ENCODE measurements at places on chromosomes 12 and 14.

GRCh38 chr14:54420478-54421142 is 20.6 kb downstream of the CNIH1 start:
- no peak for DNase-seq

DNA sequence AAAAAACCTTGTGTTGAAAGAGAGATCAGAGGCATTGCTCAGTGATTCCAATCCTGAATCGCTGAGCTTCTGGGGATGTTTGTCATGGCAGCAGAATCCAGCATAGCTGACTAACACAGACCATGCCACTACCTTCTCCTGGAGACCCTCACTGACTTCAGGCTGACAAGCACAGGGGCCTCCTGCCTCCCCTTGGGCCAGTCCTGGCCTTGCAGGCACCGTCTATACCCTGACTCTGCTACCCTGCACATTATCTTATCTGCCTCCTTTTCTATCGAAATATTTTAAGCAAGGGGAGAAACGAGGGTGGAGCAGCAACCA is 139.8 kb downstream of the KIF26A start:
- DNase-seq: no peak

DNA sequence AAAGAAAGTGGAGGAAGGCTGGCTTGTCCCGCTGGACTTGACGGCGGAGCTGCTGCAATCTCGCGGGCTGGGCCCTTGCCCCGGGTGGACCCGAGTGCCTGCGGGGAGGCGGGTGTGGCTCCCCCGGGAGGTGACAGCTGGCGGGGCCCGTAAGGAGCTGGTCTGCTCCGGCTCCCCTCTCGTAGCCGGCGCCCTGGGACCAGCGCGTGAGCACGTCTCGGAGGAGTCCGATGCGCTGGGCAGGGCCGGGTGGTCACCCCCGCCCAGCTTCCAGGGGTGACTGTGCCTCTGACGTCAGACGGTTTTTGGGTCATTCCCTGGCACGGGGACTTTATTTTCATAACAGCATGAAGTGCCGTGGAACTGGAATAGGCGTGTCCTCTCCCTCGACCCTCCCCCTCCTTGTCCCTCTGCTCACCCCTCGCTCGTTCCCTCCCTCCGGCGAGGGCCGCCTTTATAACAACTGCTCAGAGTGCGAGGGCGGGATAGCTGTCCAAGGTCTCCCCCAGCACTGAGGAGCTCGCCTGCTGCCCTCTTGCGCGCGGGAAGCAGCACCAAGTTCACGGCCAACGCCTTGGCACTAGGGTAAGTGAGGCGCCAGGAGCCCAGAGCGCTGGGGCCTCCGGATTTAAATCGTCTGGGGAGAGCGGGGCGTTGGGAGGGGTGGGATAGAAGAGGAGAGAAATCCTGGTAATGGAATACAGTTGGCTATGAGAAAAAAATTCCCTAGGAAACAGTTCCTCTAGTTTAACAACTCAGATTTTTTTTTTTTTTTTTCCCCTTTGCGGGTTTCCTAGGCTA is at the start of gene GPRC5A:
Gene GPRC5A, plus strand, starts transcription at position 483 of the 801 bp plus-strand sequence. CDS start 16,688 bp downstream, outside the sequence.
- peak; percentile 34 for DNase-seq

DNA sequence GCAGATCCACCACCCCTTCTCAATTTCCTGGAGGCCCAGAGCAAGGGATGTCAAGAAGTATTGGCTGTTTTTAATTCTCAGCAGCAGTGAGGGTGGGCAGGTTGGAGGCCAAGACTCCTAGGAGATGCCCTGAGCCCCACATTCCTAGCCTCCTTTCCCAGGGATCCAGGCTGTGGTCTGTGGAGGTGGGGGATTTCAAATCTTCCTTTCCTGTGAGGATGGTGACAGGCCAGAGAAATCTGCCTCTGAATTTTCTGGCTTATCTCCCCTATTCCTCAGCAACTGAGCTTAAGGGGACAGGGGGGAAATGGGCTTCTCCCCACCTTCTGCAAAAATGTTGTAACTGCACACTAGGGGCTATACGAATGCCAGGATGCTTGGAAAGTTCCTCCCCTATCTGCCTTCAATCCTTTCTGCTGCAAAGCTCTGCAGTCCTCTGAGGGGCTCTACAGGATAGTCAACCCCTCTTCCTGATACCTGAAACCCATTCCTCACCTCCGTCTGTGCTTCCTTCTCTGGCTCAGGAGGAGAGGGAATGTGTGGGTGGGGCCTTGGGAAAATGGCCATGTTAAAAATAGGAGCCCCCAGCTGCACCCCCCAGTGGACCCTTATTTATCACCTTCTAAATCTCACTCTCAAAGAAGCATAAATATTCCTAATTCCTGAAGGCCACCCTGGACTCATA is 6.6 kb downstream of the GPR84 start:
- no peak for DNase-seq

GRCh38 chr12:107474639-107475539 is 210.7 kb upstream of the PWP1 start:
- DNase-seq: no peak

DNA sequence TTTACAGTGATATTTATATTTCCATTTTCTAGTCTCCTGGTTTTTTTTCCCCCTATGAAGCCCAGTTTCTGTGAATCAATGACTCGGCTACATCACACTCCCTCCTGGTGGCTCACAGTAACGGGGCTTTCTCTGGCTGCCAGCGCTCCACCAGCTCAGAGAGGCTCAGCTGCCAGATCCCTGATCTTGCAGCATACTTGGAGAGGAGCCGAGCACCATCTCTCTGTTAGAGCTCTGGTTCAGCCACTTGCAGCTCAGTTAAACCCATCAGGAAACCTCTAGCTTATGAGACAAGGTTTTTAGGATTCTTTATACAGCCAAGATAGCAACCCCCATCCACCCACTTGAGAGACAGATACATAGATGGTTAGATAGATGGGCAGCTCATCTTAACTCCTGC is 74.6 kb downstream of the CIT start:
- DNase-seq: no peak

DNA sequence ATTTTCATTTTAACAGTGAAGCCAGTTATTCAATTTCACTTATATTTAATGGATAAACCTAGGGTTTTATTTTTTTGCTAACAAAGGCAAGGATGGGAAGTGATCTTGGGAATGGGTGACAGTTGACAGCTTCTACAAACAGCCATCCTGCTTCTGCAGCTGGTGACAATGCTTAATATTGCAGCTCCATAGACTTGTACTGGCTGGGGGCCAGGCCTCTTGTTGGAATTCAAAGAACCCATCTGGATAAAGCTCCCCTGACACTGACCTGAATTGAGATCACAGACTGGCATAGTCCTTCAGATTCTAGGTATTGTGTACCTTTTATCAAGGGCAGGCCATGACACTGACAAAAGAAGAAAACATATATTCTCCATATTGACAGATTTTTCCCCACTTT is 664.6 kb upstream of the FOXG1 start:
- no peak for DNase-seq

- DNase-seq: no peak
These were observed 70.2 kb downstream of the SCN8A start for GRCh38 chr12:51661199-51661598.

GRCh38 chr12:28130234-28130624 is 60.0 kb upstream of the CCDC91 start:
- no peak for DNase-seq

DNA sequence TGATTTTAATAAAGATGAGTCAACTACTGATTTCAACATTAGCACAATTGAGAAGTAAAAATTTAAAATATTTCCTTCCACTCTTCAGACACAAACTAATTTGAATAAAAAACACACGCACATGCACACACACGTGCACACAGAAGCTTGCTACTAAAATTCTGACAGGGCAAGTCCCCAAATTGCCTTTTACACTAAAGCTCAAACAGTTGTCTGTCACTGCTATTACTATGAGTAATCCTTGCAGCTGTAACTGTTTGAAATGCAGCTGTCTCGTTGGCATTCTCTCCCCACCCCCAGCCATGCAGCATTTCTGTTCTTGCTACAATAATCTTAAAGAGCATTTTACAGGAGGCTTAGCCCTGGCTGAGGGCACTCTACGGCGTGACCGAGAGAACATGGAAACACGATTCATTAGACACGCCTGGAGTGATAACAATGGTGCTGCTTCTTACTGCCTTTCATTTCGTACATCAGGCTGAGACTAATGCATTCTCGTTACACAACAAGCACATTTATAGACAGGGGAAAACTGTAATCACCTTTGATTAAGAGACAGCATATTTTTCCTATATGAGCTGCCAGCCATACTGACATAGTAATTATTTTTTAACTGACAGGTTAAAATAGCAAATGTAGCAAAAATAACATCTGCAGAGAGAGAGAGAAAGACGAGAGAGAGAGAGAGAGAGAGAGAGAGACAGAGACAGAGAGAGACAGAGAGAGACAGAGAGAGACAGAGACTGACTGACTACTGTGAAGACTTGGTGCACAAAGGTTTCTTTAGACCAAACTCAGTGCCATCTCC is 153.8 kb downstream of the MED13L start:
- DNase-seq: peak; percentile 35

GRCh38 chr14:101588286-101588975 is 27.1 kb downstream of the DIO3 start:
- no peak for DNase-seq

- no peak for DNase-seq
These were observed 272 bp downstream of the TBX3 start for GRCh38 chr12:114683709-114684097.

GRCh38 chr12:102740141-102740955 is 176.7 kb downstream of the PAH start:
- no peak for DNase-seq

GRCh38 chr14:29061702-29062101 is 295.1 kb downstream of the FOXG1 start:
- DNase-seq: no peak

GRCh38 chr12:96143392-96143791 is 50.8 kb upstream of the ELK3 start:
- no peak for DNase-seq

DNA sequence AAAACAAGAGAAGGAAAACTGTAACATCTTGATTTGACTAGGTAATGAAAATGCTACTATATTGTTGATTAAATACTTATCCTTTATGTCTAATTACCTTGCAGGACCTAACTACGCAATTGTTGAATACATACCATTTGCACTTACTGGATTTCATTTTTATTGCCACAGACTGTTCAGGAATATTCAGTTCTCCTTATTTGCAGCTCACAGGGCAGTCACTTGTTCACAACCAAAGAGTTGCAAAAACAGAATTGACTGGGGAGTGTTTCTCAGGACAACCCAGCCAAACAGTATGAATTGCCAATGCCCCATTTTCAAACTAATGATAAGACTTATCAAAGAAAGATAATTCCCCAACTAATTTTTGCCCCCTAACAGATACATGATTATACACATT is 49.4 kb downstream of the CIT start:
- DNase-seq: no peak

DNA sequence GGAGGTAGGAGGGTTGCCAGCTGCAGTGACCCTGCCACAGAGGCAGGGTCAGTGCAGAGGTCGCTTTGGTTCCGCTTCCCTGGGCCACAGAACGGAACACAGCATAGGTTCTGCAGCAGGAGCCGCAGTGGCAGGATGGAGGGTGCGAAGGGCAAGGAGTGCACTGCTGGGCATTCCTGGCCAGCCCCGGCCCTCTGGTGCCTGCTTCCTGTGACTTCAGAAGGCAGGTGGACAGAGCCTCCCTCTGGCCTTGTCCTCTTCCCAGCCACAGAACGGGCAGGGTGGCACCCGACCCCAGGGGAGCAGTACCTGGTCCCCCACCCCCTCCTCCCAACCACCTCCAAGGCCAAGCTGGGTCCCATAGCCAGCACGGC is 37.7 kb downstream of the SLC8B1 start:
- DNase-seq: no peak

DNA sequence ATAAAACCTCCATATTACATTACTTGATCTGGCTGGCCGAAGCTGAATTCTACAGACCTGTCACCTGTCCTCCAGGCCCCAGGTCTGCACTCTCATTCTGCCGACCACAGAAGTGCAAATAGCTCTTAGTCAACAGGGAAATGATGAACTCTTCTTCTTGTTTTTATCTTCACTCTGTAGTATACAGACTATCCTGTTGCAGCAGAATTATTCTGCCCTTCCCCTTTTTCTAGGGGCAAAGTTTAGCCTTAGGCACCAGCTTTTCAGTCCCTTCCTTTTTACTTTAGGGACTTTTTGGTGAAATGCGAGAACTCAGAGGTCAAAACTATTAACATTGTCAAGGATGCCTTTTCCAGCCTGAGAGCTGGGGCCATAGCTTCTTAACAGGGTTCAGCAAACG is 229.6 kb upstream of the EGLN3 start:
- DNase-seq: no peak

- DNase-seq: no peak
These were observed 16.2 kb downstream of the SPIC start for GRCh38 chr12:101491329-101491728.

- DNase-seq: no peak
These were observed 80.2 kb downstream of the SLC4A8 start for GRCh38 chr12:51504851-51505250.

DNA sequence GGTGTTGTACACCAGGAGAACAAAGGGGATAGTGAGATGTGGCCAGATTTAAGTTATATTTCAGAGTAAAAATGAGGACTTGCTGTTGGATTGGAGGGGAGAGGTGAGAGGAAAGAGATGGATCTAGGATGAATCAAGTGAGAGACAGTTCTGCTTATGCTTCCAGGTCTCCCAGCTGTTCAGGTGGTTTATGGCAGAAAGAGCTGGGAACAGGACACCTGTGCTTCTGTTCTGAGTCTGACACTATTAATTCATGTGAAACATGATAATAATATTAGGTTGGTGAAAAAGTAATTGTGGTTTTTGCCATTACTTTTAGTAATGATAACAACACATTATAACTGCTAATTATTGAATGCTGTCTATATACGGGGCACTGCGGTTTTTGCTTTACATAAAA is 55.7 kb downstream of the SLC15A5 start:
- DNase-seq: no peak

GRCh38 chr14:39946807-39947206 is 514.6 kb upstream of the FBXO33 start:
- no peak for DNase-seq

DNA sequence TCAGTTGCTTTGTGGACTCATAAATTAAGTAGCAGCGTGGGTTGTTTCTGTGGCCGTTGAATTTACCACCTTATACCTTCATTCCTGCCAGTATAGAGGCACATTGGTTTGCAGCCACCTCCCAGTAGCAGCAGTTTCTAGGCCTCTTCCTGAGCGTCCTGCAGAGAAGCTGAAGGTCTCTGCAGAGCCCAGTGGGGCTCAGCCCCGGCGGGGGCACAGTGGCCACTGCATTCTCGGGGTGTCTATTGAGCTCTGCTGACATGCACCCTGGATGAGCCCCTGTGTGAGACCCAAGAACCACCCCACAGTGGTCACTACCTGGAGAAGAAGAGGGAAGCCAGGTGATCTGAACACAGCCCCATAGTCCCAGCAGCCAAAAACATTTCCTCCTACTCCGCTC is 57.7 kb upstream of the DYNC1H1 start:
- no peak for DNase-seq

- no peak for DNase-seq
These were observed 21.8 kb downstream of the PLXNC1 start for GRCh38 chr12:94169966-94170689.

GRCh38 chr14:22482085-22482694 is 106.8 kb downstream of the DAD1 start:
- no peak for DNase-seq

DNA sequence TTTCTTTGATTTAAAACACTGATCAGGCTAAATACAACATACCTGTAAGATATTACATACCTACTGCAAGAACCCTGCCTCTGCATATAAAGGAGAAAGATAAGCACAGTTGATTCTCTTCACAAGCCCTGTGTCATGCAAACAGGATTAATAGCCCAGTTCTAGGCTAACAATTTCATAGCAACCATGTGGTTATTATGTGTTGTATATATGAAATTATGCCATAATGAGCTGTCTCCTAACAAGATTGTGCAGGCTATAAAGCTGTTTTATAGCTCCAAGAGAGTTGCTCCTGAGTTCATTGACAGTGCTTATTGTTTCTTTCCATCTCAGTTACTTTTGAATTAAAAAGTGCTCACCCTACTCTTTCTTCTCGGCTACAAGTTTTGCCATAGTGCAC is 609.3 kb downstream of the DIO2 start:
- DNase-seq: no peak

Measured in stimulated activated CD4-positive, alpha-beta T cell treated with anti-CD3 and anti-CD28 coated beads, Interleukin-4, amount 100 ng/mL, for 1 hour (primary cell).